CD4-positive, alpha-beta T cell treated with Interleukin-21 for 1 hour (primary cell): ENCODE measurements at places on chromosomes 5 and 9.

- DNase-seq: no peak
Observed at GRCh38 chr9:105038051-105038450, 110.1 kb upstream of the ABCA1 start.

- peak; percentile 4 for DNase-seq
Observed at GRCh38 chr5:139808481-139809330, 13.1 kb downstream of the PSD2 start.

DNA sequence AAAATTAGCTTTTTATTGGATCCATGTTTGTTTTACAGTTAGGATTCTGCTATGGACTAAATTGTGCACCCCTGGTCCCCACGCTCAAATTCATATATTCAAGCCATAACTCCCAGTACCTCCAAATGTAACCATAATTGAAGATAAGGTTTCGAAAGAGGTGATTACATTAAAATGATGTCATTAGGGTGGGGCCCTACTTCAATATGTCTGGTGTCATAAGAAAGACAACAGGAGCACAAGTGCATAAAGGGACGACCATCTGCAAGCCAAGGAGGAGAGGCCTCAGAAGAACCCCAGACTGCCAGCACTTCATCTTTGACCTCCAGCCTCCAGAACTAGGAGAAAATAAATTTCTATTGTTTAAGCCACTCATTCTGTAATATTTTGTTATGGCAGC lies 7.4 kb upstream of the HNRNPA0 start:
- no peak for DNase-seq

- DNase-seq: no peak
Observed at GRCh38 chr9:114060070-114060469, 18.0 kb downstream of the AMBP start.

- no peak for DNase-seq
Observed at GRCh38 chr9:93612796-93613154, 36.4 kb downstream of the PHF2 start.

GRCh38 chr5:122142480-122143164 lies 13.3 kb downstream of the ZNF474 start:
- no peak for DNase-seq

DNA sequence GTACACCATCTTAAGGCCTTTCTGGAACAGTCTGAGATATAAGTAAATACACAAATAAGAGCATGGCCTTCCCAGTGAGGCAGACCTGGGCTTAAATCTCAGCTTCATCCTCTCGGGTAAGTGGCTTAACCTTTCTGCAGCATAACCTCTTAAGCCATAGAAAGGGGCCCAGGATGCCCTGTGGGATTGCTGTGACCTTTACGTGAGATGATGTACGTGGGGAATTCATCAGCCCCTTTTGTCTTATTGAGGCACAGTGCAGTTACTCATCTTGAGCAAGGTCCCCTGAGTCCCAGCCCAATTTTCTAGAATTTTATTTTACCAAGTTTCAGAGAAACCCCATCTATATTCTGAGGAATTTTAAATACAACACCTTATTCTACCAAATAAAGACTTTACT lies 92.2 kb downstream of the PDE8B start:
- DNase-seq: no peak

GRCh38 chr5:115022303-115022702 lies 147.4 kb downstream of the TRIM36 start:
- no peak for DNase-seq

DNA sequence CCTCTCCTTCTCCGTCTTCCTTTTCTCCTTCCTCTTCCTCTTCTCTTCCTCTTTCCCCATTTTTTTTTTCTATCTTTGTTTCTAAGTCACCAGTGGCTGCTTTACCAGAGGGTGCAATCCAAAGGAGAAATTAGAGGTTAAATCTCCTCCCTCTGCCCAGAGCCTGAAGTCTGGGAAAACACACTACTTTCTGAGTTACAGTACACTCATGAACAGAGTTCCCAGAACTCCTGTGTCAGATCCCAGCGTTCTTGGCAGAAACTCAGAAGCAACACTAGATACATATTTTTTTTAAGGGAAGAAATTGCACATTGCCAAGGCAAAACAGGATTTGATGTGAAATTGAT lies 189.0 kb downstream of the SNCAIP start:
- no peak for DNase-seq

GRCh38 chr5:17185773-17186172 lies 31.7 kb upstream of the BASP1 start:
- DNase-seq: no peak

- DNase-seq: peak; percentile 13
Observed at GRCh38 chr5:59390074-59390659, 503.4 kb downstream of the PDE4D start.

GRCh38 chr9:79049371-79049770 lies 522.4 kb upstream of the TLE4 start:
- DNase-seq: no peak

GRCh38 chr9:98973171-98973570 lies 29.5 kb downstream of the COL15A1 start:
- no peak for DNase-seq

- no peak for DNase-seq
Observed at GRCh38 chr9:99533421-99533820, 288.3 kb upstream of the NR4A3 start.

DNA sequence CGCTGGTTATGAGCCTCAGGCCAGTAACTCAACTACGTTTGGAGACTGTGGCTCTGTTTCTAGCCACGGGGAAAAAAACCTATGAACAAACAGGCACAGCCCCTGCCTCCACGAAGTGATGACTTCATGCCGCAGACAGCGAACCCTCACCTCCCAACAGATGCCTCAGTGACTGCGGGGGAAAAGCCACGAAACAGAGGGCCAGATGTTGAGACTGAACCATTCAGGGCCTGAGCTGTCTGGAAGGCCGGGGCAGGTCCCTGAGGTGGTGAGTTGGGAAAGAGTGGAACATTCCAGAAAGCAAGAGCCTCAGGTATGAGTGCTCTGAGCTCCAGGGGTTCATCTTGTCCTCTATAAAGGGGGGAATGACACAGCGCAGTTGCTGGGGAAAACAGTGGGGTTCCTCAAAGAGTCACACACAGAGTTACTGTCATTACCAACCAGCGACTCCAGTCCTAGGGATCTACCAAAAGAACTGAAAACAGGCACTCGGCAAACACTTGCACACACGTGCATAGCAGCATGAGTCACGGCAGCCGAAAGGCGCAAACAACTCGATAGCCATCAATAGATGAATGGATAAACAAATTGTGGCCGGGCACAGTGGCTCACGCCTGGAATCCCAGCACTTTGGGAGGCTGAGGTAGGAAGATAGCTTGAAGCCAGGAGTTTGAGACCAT lies 15.3 kb downstream of the PLPP7 start:
- no peak for DNase-seq

- no peak for DNase-seq
Observed at GRCh38 chr9:134251296-134252069, 74.8 kb upstream of the RXRA start.

DNA sequence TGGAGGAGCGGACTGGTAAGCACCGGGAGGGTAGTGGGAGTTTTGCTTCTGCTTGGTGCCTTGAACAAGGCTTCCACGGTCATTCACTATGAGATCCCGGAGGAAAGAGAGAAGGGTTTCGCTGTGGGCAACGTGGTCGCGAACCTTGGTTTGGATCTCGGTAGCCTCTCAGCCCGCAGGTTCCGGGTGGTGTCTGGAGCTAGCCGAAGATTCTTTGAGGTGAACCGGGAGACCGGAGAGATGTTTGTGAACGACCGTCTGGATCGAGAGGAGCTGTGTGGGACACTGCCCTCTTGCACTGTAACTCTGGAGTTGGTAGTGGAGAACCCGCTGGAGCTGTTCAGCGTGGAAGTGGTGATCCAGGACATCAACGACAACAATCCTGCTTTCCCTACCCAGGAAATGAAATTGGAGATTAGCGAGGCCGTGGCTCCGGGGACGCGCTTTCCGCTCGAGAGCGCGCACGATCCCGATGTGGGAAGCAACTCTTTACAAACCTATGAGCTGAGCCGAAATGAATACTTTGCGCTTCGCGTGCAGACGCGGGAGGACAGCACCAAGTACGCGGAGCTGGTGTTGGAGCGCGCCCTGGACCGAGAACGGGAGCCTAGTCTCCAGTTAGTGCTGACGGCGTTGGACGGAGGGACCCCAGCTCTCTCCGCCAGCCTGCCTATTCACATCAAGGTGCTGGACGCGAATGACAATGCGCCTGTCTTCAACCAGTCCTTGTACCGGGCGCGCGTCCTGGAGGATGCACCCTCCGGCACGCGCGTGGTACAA lies 556 bp downstream of the PCDHGC3 start:
- no peak for DNase-seq

GRCh38 chr9:134630861-134631260 lies 10.7 kb upstream of the COL5A1 start:
- DNase-seq: no peak

DNA sequence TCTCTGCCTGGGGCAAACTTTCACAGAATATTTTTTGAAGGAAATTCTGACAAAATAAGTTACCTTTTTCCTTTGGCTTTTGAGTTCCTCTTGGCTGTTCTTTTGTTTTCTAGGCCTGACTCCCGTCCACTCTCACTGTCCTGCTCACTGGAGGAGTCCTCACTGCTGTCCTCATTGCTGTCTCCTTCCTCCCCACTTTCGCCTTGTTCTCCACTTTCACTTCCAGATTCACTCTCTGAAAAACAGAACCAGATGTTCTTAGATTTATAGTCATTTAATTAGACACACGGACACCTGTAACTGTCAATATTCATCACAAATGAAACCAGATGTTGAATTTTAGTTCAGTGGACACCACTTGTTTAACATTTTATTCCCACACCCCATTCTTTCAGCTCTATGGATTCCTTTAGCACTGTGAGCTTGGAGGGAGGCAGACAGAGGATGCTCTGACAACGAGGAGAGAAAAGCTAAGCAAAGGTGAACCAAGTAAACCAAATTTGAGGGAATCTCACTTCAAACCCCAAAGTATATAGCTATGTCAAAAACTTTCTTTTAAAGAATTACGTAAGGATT lies 180.7 kb downstream of the AP3B1 start:
- no peak for DNase-seq

DNA sequence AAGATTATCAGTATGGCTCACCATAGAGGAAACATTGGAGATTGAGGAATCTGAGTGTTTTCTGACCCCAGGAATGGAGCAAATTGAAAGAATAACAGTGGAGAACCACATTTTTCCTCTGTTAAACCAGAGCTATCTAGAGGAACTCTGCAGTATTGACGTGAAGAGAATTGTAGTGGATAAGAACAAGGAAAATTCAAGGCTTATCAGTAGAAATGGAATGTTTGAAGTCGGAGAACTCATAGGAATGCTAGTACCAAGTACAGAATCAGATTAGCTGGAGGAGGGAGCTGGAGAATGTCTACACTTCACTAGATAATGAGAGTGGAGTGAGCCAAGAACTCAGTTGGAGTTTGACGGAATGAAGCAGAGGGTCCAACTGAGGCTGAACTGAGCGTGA lies 50.3 kb downstream of the SNCAIP start:
- no peak for DNase-seq

- peak; percentile 22 for DNase-seq
Observed at GRCh38 chr5:170393235-170393634, 4.1 kb upstream of the KCNMB1 start.

DNA sequence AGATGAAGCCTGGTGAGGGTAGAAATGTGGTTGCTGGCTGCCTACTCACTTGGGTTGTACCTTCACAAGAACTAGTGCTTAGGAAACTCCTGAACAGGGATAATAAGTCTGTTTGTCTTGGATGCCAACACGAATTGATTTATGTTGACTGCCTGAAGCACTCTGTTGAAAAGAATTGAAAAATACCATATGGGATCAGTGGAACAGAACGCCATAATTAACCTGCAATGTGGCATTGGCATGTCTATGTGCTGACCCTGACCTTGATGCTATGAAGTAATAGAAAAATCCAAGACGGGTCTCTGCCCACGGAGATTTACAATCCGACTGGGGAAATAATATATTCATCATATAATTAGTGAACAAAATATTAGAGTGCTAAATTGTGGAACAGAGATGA lies 10.5 kb downstream of the LIX1 start:
- DNase-seq: no peak

DNA sequence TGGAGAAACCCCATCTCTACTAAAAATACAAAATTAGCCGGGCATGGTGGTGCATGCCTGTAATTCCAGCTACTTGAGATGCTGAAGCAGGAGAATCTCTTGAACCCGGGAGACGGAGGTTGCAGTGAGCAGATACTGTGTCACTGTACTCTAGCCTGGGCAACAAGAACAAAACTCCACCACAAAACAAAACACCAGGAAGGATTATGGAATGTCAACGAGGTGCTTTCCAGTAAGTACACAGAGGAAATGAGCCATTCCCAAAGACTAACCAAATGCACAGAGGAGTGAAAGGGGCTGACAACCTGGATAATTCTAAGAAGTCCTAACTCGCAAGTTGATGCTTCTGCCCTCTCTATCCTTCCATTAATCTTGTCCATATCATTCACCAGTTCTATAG lies 126.1 kb upstream of the RETREG1 start:
- no peak for DNase-seq

- DNase-seq: no peak
Observed at GRCh38 chr9:125160750-125161149, 17.4 kb upstream of the SCAI start.

DNA sequence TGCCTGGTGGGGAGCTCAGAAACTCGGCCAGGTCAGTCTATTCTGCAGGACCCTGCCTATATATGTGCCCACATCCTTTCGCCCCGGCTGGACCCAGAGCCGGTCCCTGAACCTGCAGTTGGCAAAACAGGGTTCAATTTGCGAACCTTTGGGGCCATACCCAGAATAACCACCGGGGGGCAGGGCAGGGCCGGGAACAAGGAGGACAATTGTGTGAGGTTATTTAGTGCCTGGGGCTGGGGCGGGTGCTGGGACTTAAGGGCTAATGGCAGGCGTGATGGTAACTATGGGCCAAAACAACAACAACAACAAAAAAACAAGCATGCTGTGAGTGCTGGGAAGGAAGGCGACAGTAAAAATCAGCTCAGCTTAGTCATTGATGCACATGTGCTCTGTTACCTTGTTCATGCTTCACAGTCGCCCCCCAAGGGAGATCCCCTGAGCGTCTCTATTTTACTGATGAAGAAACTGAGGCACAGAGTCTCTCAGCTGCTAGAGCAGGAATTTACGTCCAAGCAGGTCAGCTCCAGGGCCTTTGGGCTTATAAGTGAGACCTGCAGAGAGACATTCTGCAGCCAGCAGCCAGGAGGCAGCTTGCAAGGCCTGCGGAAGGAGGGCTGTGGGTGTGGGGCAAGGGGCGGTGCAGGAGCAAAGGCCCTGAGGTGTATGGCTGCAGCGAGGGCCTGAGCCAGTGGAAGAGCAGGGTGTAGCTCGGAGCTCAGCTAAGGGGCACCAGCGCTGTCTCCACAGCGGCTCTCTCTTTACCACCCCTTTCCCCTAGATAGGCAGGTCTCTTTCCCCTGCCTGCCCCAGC lies 106.0 kb downstream of the PHF2 start:
- DNase-seq: peak; percentile 51

DNA sequence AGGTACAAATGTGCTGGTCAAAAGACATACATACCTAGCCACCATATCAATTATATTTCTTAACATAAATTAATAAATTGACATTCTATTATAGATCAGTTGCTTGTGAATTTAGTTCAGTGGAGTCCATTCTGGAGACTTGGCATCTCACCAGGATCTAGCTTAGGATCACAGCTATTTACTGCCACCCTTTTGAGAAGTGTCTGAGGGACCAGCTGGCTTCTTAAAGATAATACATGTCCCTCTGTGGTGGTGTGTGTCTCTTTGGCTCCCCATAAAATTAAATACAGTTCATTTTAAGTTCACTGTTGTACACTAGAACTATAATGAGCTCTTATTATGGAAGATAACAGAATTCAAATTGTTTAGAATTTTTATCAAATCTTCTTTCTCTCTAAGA lies 290.7 kb downstream of the PRELID2 start:
- DNase-seq: no peak

- no peak for DNase-seq
Observed at GRCh38 chr5:161023551-161023950, 171.5 kb upstream of the ATP10B start.
